Activated T-cell treated with anti-CD3 and anti-CD28 coated beads, Interleukin-2, amount 50 U/mL, for 4 hours (primary cell): ENCODE measurements at places on chromosomes 7 and 10. TPM values are rescaled to one million over a fixed set of nuclear protein-coding genes. Genes with fewer than 3 reads are reported as not detected.

DNA sequence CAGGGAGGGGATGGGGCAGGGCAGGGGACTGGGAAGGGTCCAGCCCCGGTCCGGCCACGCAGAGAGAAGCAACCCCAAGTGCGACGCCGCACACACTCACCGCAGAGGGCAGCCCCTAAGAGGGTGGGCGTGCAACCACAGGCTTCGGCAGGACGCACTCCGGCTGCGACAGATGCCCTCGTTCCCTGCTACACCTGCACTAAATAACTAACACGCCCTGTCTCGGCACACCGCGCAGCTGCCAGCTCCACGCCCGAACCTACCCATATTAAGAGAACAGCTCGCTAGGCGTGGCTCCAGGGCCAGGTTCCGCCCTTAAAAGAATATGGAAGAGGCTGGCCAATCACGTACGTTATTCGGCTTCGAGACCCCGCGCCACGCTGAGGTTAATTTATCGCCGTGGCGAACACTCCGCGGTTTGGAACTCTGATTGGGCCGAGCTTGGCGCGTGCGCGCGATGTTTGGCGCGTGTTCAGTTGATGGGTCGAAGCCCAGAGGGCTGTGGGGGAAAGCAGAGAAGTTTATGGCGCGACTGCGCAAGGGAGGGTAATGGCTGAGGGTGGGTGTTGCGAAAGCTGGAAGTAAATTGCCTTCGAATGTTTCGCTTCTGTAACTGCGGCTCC lies 91.1 kb downstream of the OR13A1 start:
- no peak for DNase-seq

DNA sequence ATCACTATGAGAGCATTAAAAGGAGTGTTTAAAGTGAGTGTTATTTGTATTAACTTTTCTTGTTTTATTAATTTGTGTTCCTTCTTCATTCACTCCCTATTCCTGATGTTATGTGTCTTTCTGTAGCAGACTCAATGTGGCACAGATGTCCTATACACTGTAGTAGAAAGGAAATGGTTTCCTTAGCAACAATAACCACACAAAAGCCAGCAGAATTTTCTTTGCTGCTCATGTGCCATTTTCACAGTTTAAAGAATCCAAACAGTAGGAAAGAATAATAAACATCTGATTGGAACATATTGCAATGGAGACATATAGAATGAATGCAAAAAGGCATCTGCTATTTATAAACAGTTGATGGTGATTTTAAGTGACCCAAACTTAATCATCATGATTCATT lies 763.6 kb downstream of the PHTF2 start:
- DNase-seq = no peak

DNA sequence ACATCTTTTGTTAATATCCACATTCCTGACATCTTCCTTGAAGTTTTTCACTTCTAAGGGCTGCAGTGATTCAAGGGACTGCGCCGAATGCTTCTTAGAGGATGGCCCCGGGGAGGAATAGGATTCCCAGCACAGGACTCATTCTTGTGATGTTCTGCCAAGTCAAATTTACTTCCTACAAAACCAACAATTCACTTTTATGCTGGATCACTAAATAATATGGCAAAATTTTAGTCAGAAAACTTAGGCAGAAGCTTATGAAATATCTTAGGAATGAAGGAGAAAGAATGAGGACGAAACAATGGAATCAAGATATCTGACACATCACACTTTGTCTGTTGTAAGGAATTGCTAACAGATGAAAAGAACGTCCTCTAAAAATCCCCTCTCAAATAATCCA lies 151.5 kb downstream of the JAZF1 start:
- DNase-seq = no peak

DNA sequence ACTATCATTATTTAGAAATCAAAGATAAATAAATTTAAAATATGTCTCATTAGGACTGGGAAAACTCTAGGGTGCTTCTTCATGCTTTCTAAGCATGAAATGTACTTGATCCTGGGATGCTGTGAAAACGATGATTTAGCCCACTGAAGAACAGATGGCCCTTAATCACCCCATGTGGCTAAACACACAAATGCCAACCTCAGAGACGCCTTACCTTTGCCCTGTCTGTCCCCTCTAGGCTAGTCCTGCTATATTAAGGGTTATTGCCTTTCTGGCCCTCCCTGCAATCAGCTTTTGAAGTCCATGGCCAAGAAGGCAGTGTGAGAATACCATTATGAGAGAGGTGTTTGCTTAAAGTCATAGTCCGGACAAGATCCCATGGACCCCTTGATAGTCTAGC lies 217.2 kb downstream of the TWIST1 start:
- DNase-seq = no peak

ACTL6B gene
- not detected for total RNA-seq

SPDYE1 gene
- total RNA-seq = not detected

LIPK gene
- not detected for total RNA-seq

DOCK1 gene
- total RNA-seq = 0.15 TPM

SPDYE2 gene
- not detected for total RNA-seq

PIP gene
- total RNA-seq = not detected

GRCh38 chr7:37916017-37916672 lies 472 bp downstream of the SFRP4 start:
- no peak for DNase-seq

- no peak for DNase-seq
Measured at GRCh38 chr10:87842776-87843497, 20.4 kb downstream of the KLLN start.

NME8 gene
- not detected for total RNA-seq

- DNase-seq = no peak
Measured at GRCh38 chr7:26583094-26583648, 281.2 kb downstream of the SKAP2 start.

GRCh38 chr7:137335814-137336213 lies 7.7 kb downstream of the PTN start:
- no peak for DNase-seq

DNA sequence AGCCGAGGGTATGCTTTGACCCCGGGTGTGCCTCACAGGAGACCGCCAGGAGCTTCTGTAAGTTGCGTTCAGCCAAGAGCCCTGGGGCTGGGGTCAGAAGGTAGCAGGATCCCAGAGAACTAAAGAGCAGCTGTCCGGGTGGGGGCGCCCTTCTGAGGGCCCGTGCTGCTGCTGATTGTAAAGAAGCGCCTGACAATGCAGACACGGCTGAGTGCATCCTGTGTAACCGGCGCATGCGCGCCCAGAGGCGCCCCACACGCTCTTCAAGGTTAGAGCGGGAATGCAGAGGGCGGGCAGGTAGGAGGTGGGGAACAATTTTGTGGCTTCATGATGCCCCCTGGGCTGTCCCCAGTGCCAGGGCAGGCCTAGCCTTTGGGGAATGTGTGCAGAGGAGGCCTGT lies 210.2 kb upstream of the CTBP2 start:
- DNase-seq = no peak

TMEM196 gene
- not detected for total RNA-seq

DNA sequence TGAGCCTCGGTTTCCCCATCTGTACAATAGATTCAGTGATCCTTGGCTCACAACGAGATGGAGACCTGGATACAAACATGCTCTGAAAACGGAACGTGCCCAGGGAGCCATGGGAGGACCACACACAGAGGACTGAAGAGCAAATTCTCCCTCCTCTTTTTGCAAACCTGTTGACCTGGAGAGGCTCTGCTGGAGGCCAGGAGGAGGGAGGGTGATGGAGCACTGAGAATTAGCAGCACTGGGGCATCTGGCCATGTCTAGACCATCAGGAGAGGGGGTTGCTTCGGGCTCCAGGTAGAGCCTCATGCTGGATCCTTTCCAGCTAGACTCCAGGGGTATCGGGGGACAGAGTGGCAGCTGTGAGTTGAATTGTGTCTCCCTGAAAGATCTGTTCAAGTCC lies 97.4 kb upstream of the GPR26 start:
- DNase-seq = no peak

GRCh38 chr10:54194806-54195205 lies 606.2 kb downstream of the PCDH15 start:
- no peak for DNase-seq

- no peak for DNase-seq
Measured at GRCh38 chr10:119189811-119190282, 11.2 kb upstream of the PRDX3 start.

DNA sequence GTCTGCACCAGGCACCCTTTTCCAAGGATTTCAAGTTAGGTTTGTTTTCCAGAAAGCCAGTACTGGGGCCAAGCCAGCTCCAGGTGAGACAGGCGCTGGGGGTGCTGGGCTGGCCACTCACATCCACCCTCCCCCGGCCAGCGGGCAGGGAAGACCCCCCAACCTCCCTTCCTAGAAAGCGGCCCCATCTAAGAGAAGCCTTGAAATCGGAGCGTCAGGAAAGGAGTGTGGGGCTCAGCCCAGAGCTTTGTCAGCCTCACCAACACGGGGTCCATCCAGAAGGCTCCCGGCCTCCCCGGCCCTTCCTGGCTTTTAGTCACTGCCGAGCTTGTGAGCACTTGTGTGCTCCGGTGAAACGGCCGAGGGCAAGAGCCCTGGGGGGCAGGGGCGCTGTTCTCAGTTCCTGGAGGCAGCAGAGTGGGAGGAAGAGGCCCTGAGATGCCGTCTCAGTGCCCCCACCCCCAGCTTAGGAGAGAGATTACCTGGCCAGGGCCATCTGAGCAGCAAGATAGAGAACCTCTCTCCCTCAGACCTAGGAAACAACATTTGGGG lies 39.6 kb downstream of the PDGFA start:
- no peak for DNase-seq

PRPS1L1 gene
- total RNA-seq = not detected

- no peak for DNase-seq
Measured at GRCh38 chr10:16652154-16652553, 130.5 kb upstream of the C1QL3 start.
